Stimulated activated CD4-positive, alpha-beta T cell treated with anti-CD3 and anti-CD28 coated beads, Interleukin-12 subunit alpha, Interleukin-12 subunit beta, amount 100 ng/mL, for 4 hours (primary cell): ENCODE measurements at places on chromosomes 12 and 14.

- DNase-seq: no peak
Measured at GRCh38 chr12:53652366-53652765, 23.5 kb downstream of the ATP5MC2 start.

DNA sequence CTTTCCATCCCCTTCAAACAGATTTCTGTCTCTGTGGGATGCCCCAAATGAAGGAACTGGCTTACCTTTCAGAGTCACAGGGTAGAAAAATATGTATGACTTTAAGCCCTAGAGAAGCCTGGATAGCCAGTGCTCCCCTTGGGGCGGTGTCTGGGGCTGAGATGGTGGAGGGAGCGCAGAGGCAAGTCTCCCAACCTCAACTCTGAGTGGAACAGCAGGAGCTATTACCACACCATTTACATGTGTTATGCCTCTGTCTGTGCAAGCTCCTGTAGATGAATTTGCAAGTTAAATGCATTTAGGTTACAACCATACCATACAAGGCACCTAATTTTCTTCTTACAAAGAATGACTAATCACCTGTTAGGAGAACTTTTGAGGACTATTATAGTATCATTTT is 50.4 kb upstream of the CLMN start:
- DNase-seq: no peak

DNA sequence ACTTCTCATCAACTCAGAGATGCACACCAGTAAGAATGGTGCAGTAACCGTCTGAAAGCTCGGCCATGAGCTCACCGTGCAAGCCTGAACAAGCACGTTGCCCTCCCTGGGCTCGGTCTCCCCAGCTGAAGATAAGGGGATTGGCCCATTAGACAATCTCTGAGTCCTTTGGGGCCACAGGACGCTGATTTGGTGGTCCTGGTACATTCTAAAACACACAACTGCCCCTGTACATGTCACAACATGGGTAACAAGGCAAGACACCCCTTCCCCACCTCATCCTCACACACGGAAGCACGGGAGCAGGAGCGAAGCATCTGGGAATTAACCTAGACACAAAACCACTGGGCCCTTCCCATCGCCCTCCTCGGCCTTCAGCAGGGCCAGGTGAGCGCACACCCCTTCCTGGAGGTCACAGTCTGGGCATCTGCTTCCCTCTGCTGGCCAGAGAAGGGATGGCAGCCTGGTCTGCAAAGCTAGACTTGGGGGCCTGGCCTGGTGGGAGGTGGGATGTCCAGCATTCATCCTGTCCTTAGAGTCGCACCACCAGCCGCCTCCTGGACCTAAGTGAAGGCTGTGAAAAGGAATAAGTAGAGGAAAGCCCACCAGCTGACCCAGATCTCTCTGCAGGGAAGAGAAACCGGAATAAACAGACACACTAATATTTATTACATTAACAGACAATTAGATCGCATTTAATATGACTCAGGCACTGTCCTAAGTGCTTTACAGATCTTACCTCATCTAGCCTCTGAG is 18.9 kb upstream of the SMUG1 start:
- DNase-seq: peak; percentile 78

DNA sequence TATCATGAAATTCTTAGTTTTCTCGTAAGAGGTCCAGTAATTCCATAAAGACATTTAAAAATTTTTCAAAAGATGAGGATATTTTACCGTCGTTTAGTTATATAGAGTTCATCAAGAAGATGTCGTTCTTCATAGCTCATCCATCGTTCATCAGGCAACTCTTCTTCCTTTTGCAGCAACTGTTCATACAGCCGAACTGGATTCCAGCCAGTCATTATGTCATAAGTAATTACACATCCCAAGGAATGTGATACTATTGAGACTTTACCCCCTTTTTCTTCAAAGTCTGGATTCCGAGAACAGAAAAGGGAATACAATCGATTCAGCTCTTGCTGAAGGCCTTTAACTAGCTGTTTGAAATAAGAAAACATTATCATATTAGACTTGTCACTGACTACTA is 90.3 kb downstream of the DDHD1 start:
- no peak for DNase-seq

DNA sequence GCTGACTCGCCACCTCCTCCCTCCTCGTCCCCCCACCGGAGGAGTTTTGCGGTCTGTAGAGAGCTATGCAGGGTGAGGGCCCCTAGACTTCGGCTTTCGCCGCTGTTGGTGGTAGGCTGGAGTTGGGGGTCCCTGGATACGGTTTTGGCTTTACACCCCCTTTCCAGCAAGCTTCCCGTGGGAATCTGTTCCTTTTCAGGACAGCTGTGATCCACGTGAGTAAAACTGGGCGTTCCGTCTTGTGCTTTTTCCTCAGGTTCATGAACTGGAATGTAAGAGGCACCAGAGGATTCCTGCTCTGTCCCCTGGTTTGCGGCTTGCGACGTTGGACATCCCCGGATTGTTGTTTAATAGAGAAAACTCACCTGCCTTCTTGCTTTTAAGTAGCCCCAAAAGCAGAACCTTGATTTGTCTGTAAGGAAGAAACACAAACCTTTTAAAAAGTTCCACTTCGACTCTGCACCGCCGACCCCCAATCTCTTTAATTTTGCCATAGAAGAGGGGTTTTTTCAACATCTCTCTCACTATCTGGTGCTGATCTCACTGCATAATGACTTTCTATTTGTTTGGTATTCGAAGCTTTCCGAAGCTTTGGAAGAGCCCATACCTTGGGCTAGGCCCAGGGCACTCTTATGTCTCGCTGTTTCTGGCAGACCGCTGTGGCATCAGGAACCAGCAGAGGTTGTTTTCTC is 490 bp downstream of the PRORP start:
- no peak for DNase-seq

- DNase-seq: no peak
Measured at GRCh38 chr12:57729321-57729844, 9.2 kb downstream of the AGAP2 start.

DNA sequence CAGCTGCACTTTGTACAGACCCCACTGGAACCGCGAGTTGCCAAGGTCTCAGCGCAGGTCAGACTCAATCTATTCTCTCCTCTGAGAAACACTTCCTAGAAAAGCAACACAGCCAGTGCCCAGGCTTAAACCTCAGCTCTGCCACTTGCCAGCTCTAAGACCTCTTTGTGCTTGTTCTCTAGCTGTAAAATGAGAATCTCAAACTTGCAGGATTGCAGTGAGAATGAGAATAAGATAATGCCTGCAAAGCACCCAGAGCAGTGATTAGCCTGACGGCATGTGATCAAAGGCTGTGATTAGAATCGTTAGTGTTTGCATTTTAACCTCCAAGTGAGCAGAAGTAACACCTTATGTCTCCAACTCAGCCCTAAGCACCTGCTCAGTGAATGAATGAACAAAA is 21.3 kb downstream of the ANO2 start:
- DNase-seq: no peak

DNA sequence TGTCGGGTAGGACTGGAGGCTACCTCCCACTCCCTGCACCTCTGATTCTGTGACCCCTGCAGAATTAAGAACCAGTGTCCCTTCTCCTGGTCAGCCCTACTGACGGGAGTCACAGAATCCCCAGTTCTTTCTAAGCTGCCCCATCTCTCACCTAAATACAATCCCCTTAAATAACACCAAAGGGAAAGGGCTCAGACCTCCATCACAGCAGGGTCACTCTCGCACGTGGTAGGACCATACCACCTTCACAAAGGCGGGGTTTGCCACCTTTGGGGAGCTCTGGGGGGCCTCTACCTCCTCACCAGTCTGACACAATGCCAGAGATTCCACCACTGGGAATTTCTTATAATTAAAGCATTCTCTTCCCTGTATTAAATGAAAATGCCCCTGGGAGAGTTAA is 35.6 kb downstream of the DAD1 start:
- no peak for DNase-seq

- DNase-seq: no peak
Measured at GRCh38 chr14:85604714-85605113, 74.8 kb downstream of the FLRT2 start.
